Stimulated activated CD8-positive, alpha-beta memory T cell treated with anti-CD3 and anti-CD28 coated beads, Interleukin-15, amount 100 ng/mL, for 24 hours (primary cell): ENCODE measurements at places on chromosomes 6 and 20.

GRCh38 chr6:65707126-65707826 is at the start of gene EYS:
Gene EYS, minus strand, starts transcription at chr6:65707226. Its CDS starts 211,816 bp downstream, at chr6:65495410.
- DNase-seq, result no peak

DNA sequence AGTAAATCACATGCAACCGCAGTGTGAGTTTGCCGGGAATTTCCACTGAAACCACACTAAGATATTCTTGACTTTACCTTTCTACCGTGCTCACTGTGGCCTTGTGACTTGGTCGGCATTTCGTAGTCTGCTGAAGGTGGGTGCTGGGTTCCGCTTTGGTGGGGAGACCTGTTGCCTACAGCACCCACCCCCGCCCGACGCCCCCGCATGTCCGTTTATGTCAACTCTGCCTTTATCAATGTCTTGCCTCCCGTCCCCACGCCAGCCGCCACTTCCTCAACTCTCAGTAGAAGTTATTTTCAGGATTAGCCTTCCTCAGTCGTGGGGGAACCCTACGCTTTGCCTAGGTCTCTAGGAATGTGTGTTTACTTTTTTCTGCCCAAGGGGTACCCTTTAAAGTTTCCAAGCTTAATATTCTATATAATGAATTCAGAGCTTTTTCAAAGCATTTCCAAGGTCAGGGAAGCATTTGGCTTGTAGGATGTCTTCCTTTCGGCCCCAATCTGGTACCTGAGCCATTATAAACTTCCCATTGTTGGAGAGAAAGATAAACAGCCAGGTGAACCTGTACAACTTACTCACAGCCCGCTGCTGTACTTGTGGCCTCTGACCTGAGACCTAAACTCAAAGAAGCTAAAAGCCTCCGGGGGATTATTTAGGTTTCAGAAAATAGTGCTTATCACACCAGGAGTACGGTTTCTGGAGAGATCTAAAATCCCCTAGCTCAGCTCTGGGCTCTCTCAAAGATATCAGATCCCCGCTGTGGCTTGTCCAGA is 54.2 kb downstream of the TBC1D7 start:
- DNase-seq, result peak; percentile 22

GRCh38 chr6:148247386-148248063 is 95.1 kb upstream of the SASH1 start:
- DNase-seq, result no peak

DNA sequence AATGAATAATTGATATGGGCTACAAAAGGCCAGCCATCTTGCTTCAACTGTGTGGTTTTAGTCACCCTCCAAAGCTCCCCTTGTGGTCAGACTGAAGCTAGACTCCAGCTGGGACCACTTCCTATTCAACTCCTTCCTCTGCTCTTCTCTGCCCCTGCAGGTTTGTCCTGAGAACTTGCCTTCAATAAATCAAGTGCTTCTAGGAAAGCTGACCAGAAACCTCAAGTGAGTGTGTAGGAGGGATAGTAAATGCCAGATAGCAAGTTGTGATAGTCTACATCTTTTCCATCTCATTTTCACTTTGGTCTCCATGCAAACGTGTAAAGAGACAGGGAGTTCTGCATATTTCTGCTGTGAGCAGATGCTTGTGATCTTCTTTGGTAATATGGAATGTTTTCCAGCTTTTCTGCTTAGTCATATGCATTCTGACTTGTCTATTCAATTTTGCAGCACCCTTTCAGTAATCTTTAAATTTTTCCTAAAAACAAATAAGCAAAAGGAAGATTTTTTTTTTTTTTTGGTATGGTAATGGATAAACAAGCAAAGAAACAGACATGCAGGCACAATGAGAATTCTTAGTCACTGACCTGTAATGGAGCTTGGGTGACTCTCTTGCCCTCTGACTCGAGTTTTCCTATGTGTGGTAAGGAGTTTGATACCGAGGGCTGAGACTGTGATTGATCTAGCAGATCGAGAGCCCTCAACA is 201.3 kb upstream of the BTBD3 start:
- no peak for DNase-seq

DNA sequence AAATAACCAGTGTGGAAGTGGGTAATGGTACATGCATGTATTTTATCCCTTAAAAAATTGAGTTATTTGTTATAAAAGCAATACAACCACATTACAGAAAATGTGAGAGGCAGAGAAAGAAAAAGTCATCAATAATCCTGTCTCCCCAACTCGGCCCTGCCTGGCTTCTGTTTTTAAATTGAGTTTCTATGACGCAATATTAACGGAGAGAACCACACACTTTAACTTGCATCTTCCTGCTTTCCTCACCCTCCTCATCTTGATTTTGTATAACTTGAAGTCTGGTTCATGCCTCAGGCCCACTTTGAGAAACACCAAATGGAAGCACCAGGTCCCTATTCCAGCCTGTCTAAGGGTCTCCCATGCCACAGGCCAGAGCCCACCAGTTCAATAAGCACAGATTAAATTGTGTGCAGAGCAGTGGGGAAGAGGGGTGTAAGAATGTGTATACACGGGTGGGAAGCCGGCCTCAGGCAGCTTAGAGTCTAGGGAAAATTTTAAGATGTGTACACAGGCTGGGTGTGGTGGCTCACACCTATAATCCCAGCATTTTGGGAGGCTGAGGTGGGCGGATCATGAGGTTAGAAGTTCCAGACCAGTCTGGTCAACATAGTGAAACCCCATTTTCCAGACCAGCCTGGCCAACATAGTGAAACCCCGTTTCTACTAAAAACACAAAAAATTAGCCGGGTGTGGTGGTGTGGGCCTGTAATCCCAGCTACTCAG is 15.9 kb downstream of the KCNK5 start:
- no peak for DNase-seq

- DNase-seq, result no peak
Measured at GRCh38 chr20:32945710-32946221, 58.5 kb downstream of the SUN5 start.

GRCh38 chr6:36285797-36286196 is 15.9 kb downstream of the PNPLA1 start:
- DNase-seq, result no peak

DNA sequence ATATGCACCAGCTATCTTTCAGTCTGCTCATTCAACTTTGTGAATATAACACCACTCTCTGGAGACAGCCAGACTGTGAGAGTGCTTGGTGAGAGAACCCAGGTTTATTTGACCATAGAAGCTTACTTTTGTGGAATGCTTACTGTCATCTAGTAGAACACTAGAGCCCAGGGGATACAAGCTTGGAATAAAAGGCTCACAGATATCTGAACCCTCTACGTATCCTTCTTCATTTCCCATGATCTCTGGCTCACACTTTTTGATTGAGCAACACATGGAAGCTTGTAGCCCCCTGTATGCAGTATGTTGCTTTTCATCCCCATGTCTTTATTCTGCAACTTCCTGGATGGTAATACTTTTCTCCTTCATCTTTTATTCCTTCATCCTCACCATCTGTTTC is 835.3 kb upstream of the CITED2 start:
- no peak for DNase-seq

GRCh38 chr20:43778375-43778774 is 51.6 kb upstream of the GTSF1L start:
- no peak for DNase-seq

DNA sequence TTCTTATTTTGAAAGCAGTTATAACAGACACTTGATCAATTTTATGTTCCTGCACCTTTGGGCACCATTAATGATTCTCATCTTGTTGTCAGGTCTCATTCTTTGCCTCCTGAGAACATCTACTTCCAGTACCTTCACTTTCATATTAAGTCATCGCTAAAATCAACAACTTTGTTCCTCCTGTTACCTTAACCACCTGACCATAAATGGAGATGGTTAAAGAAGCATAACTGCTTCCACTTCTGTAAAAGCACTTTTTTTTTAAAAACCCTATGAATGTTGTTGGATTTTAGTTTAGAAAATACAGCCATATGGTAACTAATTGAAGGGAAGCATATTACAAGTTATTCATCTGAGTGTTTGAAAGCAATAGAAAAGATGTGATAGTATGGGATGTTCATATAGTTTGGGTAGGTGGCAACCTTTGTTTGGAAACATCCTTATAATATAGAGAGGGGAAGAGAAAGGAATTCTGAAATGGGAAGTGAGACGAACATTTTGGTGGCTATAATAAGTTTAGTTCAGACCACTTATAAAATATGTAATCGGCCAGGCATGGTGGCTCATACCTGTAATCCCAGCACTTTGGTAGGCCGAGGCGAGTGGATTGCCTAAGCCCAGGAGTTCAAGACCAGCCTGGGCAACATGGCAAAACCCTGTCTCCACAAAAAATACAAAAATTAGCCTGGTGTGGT is 53.9 kb downstream of the AFG1L start:
- no peak for DNase-seq

DNA sequence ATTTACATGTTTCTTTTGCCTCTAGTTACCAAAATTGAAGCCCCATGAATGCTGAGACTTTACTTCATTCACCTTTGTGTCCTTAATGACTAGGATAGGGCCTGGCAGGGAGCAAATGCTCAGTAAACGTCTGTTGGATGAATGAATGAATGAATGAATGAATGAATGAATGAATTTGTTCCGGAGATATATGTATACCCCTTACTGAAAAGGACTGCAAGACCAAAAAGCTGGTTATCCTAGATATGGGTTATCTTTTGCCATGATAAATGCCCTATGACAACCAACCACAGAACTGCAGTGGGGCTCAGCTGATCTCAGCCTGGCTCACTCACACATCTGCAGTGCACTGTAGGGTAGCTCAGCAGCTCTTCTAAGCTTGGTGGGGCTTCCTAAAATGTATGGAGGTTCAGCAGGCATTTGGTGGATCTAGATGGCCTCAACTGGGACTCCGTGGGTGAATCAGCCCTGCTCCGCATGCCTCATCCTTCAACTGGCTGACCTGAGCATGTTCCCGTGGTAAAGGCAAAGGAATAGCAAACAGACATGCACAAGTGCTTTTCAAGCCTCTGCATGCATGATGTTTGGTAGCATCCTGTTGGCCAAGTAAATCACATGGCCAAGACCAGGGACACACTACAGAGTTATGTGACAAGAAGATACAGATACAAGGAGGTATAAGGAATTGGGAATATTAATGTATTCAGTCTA is 378.7 kb upstream of the SOX4 start:
- DNase-seq, result no peak

GRCh38 chr6:190596-191395 is 101.5 kb upstream of the DUSP22 start:
- DNase-seq, result no peak

DNA sequence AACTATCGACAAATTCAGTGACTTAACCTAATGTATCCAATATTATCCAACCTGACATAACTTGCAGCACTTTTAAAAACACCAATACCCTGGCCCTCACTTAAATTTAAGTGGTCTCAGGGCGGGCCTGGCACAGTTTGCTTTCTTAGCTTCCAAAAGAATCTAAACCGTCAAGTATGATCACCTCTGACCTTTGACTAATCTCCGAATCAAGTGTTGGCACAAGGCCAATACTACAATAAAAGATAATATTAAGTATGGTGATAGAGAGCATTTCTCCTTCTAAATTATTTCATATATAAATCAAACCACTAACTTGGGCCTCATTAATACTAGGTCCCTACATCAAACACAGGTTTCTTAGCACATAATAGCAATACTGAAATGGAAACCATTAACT is 153.0 kb downstream of the PTPRK start:
- no peak for DNase-seq

DNA sequence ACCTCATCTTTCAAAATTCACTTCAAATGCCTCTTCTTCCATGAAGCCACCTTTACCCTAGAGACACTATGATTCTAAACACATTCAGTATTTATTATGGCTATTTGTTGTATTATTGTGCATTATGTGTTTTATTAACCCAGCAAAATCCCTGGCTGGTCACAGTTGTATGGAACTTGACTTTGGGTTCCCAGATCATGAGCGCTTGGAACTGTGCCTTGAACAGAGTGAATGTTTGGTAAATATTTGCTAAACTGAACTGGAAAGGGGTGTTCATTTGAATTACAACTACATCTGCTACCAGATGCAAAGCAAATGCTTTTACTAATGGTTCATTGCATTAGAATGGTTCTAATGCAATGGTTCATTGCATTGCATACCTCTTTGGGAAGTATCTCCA is 259.8 kb downstream of the PKHD1 start:
- no peak for DNase-seq

DNA sequence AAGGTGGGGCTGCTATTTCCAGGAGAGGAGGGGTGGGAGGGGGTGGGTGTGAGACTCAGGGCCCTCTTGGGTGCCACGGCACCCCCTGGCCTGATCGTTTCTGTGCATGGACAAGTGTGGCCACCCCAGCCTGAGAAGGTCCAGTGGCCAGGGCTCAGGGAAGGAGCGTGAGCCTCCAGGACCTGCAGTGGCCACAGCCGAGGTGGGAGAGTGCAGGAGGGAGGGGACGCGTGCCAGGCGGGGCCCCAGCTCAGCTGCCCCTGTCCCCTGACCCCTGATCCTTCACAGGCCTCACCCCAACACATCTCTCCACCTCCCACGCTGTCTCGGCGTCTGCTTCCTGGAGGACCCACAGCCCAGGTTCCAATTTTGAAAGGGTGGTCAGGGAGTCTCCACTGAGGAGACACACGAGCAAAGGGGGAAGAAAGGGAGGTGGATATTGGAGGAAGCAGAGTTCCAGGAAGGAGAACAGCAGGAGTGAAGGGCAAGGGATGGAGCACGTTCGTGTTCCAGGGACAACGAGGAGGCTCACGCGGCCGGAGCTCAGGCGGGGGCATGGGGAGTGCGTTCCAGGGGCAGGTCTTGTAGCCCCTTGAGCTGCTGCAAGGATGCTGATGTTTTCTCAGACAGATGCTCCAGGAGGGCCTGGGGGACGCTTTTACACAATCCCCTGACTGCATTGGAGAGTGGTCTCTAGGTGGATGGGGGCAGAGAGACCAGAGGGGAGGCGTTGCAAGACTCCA is 4.2 kb upstream of the HRH3 start:
- DNase-seq, result no peak

DNA sequence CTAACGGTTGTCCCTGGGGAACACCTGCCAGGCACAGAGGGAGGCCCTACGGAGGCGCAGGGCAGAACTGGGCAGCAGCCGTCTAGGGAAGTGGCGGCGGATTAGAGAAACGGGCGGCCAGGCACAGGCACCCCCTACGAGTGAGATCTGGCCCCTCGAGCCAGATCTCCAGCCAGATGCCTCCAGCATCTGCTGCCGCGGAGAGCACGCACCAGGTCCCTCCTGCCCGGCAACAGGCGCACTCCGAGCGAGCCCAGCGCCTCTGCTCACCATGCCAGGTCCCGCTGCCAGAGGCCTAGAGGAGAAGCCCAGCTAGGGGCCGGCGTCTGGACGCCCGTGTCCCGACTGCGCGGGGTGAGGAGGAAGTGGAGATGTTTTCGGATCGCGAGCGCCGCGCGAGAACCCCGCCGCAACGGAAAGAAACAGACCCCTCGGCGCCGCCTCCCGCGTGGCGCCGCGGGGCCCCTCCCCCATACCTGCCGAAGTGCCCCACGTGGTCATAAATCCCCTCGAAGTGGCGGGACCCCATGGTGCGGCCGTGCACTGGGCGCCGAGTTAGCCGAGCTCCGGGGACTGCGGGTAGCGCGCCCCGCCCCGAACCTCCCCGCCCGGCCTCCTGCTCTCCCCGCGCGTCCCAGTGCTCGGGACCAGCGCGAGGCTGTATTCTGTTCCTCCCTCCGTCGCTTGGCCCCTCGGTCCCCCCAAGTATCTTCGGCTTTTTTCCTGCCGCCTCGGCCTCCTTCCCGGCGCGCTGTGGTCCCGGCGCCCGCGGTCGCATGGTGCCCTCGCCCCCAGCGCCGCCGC is at the start of gene SLC22A16:
Gene SLC22A16, minus strand, starts transcription at position 568 of the 804 bp plus-strand sequence. Its CDS starts 39 bp downstream, at position 529.
- no peak for DNase-seq
